T1000 (cell line): ENCODE measurements at places on chromosomes 11 and 22.

DNA sequence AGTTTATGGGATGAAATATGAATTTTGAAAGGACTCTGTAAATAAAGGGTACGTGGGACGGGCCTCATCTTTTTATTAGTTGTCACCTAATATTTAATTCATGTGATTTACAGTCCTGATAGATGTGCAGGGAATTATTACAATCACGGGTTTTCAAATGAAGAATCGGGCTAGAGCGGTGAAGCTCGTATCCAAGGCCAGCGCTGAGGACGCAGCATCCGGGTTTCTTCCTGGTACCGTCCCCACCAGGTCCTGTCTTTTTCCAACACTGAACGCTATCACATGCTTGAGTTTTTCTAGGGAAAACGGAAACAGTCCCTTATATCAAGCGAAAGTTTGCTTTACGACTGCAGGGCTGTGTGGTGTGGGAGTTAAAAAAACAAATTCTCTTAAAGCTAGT is 787 bp downstream of the SMDT1 start:
- peak; percentile 45 for DNase-seq

DNA sequence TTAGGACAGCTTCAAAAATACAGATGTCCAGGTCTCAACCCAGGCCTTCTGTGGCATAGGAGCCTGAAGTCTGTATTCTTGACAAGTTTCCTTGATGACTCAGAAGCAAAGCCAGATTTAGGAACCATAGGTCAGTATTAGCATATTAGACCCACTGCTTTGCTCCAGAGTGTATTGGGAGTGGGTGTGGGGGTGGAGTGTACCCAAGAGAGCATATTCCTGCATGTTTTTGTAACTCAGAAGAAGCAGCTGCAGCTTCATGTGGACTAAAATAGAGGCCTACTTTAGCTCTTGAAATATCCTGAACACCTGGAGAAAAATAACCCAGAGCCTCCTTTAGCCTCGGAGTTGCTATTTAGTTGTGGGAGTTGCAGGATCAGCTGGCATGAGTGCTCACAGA is 106.7 kb downstream of the CCDC81 start:
- DNase-seq, result no peak

DNA sequence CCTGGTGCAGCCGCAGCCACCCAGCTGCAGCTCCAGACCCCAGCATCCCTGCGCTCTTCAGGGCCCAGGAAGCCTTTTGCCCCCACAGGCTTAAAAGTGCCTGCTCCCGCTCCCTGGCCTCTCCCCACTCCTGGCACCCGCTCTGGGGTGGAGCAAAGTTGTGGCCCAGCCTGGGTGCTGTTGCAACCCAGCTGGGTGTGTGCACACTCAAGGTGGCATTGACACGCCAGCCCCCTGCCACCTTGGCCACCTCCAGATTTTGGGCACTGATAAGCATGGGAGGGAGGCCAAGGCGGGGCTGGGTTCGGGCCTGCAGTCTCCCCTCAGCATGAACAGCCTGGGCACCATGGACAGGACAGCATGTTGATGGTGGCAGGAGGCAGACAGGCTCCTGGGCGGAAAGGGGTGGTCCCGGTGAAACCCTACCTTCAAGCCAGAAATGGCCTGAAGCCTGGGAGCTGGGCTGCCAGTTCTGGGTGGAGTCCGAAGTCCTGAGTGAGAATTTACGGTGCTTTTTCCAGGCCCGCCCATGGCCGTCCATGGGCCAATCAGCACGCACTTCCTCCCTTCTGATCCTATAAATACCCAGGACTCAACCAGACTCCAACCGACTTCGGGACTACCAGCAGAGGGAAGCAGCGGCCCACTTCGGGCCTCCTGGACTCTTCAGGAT is 23.6 kb upstream of the RNASEH2C start:
- no peak for DNase-seq

DNA sequence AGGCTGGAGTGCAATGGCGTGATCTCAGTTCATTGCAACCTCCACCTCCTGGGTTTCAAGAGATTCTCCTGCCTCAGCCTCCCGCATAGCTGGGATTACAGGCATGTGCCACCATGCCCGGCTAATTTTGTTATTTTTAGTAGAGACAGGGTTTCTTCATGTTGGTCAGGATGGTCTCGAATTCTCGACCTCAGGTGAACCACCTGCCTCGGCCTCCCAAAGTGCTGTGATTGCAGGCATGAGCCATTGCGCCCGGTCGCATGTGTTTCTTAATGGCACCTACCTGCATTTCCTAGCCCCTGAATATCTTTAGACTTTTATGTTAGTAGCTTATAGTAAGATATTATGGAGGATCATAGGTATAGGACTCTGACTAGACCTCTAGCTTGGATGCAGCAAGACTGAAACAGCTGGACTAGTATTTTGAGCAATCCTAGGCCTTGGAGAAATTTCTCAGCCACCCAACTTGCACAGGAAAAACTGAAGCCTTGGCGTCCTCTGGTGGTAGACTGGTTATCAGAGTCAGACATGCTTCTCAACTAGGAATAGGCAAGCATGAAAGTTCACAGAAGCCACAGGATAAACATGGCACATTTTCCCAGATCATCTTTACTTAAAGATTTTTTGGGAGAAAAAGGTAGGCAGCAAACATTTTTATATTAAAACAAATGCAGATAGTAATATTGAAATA is 22.7 kb upstream of the C1QTNF4 start:
- no peak for DNase-seq

- DNase-seq, result peak; percentile 20
These were observed 377.0 kb downstream of the ETS1 start for GRCh38 chr11:128210148-128210940.

GRCh38 chr22:43600265-43600664 is 188.5 kb downstream of the MPPED1 start:
- no peak for DNase-seq

- DNase-seq, result no peak
These were observed 90.4 kb downstream of the CWC15 start for GRCh38 chr11:94882931-94883330.

- DNase-seq, result no peak
These were observed 109.7 kb downstream of the DCDC1 start for GRCh38 chr11:31259797-31260196.
